Thoracic aorta (tissue), 2 donors: ENCODE measurements at places on chromosomes 11 and 22.

DNA sequence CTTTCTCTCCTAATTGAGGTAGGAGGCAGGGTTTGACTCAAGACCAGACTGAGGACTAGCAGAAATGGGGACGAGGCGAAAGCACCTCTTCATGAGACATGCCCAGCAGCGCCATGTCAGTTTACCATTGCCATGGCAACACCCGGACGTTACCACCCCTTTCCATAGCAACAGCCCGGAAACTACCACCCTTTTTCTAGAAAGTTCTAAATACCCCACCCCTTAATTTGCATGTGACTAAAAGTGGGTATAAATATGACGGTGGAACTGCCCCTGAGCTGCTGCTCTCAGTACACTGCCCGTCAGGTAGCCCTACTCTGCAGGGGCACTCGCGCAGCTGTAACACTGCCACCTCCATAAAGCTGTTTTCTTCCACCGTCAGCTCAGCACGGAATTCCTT is 5.9 kb upstream of the RAC2 start:
- DNase-seq = no peak

- no peak for DNase-seq
These were observed 81.3 kb downstream of the SERGEF start for GRCh38 chr11:17931595-17931994.

DNA sequence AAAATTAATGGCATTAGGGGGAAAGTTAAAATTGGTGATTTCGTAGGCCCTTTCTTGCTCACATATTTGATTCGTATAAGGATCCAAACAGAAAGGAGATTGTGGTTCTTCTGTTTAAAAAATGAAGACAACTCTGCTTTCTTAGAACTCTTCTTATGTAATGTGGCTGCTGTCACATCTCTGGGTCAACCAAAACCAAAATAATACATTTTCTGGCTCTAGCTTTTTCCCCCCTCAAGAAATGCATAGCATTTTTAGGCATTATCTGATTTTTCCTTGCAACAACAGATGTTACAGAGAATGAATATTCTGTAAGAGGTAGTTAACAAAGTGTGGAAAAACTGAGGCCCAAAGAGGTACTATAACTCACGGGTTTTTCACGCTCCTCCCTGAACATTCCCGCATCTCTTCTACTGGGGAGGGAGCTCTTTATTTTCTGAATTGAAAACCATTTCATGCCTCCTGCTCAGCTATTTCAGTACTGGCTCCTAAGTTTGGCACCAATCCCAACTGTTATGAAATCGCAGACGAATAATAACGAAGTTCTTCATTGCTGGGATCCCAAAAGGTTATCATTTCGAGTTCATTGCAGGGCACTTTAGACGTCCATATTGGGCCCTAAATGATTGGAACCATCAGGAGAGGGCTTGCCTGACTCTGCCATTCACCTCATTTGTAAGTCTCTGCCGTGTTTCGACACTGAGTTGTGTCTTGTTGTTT is 17.1 kb downstream of the GRAP2 start:
- DNase-seq = no peak

GRCh38 chr11:105109855-105110687 is 29.5 kb downstream of the CARD18 start:
- DNase-seq = no peak

GRCh38 chr11:4118107-4118506 is 23.5 kb downstream of the RRM1 start:
- no peak for DNase-seq

DNA sequence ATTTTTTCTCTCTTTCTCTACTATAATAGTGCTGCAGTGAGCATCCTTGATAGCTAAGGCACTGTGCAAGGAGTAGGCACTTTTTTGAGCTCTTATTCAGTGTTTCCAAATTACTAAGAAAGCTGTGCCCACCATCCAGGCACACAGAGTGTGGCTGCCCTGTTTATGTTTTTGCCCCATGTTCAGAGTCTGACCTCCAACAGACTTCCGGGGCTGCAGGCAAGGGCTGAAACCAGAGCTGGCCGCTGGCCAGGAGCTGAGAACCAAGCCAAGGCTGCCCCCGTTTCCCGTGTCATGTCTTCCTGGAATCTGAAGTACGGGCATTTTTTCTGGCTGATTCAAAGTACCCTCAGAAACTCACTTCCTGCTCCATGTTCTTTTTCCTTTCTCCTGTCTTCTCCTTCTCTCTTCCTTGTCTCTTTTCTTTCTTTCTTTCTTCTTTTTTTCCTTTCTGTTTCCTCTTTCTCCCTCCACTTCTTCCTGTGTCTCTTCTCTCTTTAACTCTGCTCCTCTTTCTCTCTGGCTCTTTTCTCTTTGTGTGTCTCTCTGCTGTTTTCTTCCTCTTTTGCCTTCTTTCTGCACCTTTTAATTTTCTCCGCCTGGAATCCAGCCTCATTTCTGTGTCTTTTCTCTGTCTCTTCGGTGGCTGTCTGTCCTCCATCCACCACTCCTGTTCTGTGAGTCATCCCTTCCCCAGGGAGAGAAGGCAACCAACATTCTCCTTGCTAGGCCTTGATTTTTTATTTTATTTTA is 17.0 kb upstream of the KCTD14 start:
- peak; percentile 46 for DNase-seq

GRCh38 chr22:49693848-49694247 is 133.8 kb downstream of the BRD1 start:
- no peak for DNase-seq

GRCh38 chr22:40035351-40035750 is 40.6 kb downstream of the FAM83F start:
- no peak for DNase-seq

- no peak for DNase-seq
These were observed 33.8 kb upstream of the DKK3 start for GRCh38 chr11:12042215-12042676.

- no peak for DNase-seq
These were observed 417 bp upstream of the PHETA2 start for GRCh38 chr22:42073621-42074041.

- DNase-seq = no peak
These were observed 1013.9 kb upstream of the CCDC90B start for GRCh38 chr11:84300092-84300491.

DNA sequence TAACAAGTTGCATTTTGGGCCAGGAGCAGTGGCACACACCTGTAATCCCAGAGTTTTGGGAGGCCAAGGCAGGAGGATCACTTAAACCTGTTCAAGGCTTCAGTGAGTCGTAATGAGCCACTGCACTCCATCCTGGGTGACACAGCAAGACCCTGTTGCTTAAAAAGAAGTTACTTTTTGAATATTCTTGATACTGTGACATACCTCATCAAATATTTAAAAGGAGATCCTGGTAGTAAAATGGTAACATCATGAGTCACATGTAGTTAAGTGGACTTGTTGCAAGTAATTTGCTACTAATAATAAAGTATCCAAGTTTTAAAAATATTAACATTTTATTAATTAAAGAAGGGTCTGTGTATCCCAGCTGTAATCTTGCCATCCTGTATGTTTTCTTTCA is 18.3 kb downstream of the HMGXB4 start:
- DNase-seq = no peak

- DNase-seq = no peak
These were observed 184.1 kb upstream of the ARHGAP20 start for GRCh38 chr11:110896358-110896757.
